Hepatocyte (in vitro differentiated cells): ENCODE measurements at places on chromosomes 6 and 20. TPM values are rescaled to one million over a fixed set of nuclear protein-coding genes. Genes with fewer than 3 reads are reported as not detected.

Gene ADTRP
- total RNA-seq = 9.8 and 10.0 TPM in 2 replicates

DNA sequence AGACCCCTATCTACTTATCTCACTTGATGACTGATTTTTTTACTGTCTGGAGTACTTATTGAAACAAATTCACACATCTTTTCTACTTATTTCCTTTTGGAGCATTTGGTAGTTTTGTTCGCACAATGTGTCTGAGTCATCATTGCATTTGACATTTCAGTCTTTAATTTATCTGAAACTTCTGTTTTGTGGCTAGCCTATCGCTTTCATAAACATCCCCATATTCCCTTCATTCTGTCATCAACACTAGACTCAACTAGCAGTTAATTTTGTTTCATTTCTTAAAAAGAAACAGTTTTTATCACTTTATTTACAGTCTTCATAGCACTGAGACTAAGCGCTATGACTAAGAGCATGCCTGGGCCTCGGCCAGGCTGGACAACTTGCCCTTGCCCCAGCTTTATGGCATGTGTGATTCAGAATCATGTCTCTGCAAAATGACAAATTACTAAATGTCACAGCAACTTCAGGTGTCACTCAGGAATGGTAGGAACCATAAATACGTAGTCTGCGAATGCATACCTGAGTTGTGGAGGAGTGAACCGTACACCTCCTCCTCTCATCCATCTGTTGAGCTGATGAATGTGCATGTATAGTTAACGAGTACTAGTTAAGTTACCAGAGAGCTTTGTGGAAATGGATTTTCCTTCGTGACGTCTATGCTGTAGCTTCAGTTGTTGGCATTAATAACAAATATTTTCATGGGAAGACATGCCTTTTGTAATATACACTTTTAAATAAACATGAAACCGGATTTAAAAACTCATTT lies 16.2 kb downstream of the L3MBTL3 start:
- DNase-seq = peak; percentile 54
- H3K36me3 ChIP-seq = no peaks in the 10 kb centered on the region
- H3K4me1 ChIP-seq = no peaks in the 10 kb centered on the region
- no peaks in the 10 kb centered on the region for H3K27me3 ChIP-seq

- DNase-seq = no peak
- H3K36me3 ChIP-seq = no peaks in the 10 kb centered on the region
- no peak overlapping the region for H3K27ac ChIP-seq
Measured at GRCh38 chr20:15146948-15147347, 809.5 kb upstream of the FLRT3 start.

GRCh38 chr20:45913116-45913515 lies 1.2 kb upstream of the PLTP start:
- no peak for DNase-seq
- no peak overlapping the region for H3K27ac ChIP-seq

Gene TMEM170B
- 5.1 and 6.5 TPM in 2 replicates for total RNA-seq

DNA sequence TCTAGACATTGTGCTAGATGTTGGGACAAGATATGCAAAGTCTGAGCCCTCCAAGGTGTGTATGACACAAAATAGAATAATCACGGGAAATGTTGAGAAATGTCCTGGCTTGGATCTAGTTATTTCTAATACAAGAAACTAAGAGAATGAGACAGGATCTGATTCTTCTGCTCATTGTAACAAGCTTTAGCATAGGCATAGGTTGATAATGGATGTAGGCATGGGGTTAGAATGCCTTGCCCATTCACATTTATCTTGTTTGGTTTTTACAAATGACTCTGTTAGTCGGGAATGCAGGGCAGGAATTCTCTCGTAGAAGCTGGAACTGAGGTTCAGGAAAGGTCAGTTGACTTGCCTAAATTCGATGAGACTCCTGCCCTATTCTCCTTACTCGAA lies 1.5 kb upstream of the SLC26A8 start:
- no peaks in the 10 kb centered on the region for H3K36me3 ChIP-seq
- no peak for DNase-seq
- no peak overlapping the region for H3K4me3 ChIP-seq
- no peaks in the 10 kb centered on the region for H3K27me3 ChIP-seq
- peak overlapping the region; percentile 11 for H3K27ac ChIP-seq
- peaks cover 6% of the 10 kb centered on the region for H3K4me1 ChIP-seq

DNA sequence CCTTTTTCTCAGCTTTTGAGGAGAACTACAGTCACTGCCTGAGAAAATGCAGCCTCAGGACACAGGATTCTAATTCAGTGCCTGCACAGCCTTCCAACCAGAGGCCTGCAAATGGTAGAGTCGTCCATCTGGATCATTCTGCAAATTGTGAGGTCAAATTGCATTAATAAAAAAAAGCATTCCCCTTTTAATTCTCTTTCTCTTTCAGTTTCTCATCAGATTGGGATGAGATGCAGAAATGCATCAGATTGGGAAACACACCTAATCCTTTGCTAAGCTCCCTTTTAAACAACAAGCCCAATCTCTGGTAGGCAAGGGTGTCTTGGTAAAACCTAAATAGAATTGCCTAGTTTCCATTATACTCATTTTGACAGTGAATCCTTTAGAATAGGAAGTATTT lies 838.8 kb downstream of the MAFB start:
- H3K27me3 ChIP-seq = no peaks in the 10 kb centered on the region
- H3K36me3 ChIP-seq = no peaks in the 10 kb centered on the region
- H3K27ac ChIP-seq = peak overlapping the region; percentile 25
- no peak for DNase-seq
- peaks cover 16% of the 10 kb centered on the region for H3K4me1 ChIP-seq

Gene TMX4
- 25.7 and 27.5 TPM in 2 replicates for total RNA-seq

- H3K4me1 ChIP-seq = peaks cover 12% of the 10 kb centered on the region
- H3K27ac ChIP-seq = peak overlapping the region; percentile 68
- peak overlapping the region; percentile 76 for H3K4me3 ChIP-seq
- no peaks in the 10 kb centered on the region for H3K36me3 ChIP-seq
- H3K27me3 ChIP-seq = no peaks in the 10 kb centered on the region
Measured at GRCh38 chr6:71420693-71421328, 132.2 kb downstream of the OGFRL1 start.

DNA sequence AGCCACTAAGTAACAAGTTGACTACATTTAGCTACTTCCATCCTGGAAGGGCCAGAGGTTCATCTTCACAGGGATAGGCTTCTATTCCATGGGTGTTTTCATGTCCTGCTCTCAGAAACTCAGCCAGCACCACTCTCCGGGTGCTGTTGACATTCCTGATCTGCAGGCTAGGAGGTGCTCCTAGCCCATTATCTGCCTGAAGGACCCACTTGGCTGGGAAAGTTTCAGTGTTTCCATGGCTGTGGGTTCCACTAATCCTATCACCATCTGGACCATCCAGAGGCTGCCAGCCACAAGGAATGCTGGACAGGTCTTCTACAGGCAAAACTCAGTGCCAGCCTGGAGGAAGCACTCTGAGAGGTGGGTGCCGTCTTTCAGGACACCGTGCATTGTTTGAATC lies 45.2 kb downstream of the HLA-G start:
- no peak overlapping the region for H3K27ac ChIP-seq
- H3K27me3 ChIP-seq = peaks cover 8% of the 10 kb centered on the region
- H3K4me1 ChIP-seq = no peaks in the 10 kb centered on the region
- no peaks in the 10 kb centered on the region for H3K36me3 ChIP-seq

DNA sequence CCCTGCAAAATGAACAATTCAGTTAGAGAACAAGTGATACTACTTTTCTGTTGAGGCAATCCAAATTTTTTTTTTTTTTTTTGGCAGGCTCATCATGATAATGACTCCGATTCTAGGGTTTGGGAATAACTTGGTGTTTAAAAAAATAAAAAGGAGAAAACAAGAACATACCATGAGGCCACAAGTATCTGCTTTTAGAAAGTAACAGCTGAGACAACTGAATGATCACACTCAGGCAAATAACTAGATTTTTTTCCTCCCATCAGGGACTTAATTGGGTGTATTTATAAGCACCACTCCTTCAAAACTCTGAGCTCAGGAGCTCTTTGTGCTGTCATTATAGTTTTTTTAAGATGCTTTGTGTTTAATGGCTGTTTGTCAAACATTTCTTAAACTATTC lies 29.6 kb downstream of the PAK5 start:
- no peaks in the 10 kb centered on the region for H3K4me1 ChIP-seq
- H3K27me3 ChIP-seq = no peaks in the 10 kb centered on the region
- DNase-seq = no peak
- H3K36me3 ChIP-seq = no peaks in the 10 kb centered on the region
